ENCODE measurements at places on chromosomes 5 and 9. TPM values are rescaled to one million over a fixed set of nuclear protein-coding genes. Genes with fewer than 3 reads are reported as not detected.

Gene RAB24
- total RNA-seq, result 15.2 TPM

Gene AHRR
- 1.6 TPM for total RNA-seq

Gene FRRS1L
- total RNA-seq, result 132 TPM

Gene ARL14EPL
- not detected for total RNA-seq

Gene CENPK
- total RNA-seq, result 12.0 TPM

Gene MARCHF11
- total RNA-seq, result 12.9 TPM

Gene BRD8
- 47.3 TPM for total RNA-seq

Gene LCN2
- not detected for total RNA-seq

Gene CD74
- total RNA-seq, result 18.7 TPM

Gene C5orf58
- not detected for total RNA-seq

Gene FIBCD1
- total RNA-seq, result 2.1 TPM

Gene SPINK7
- total RNA-seq, result not detected

Gene SPINK13
- not detected for total RNA-seq

Gene TYRP1
- total RNA-seq, result 1.6 TPM

Gene ENDOG
- 19.8 TPM for total RNA-seq

Gene SPATA31A7
- not detected for total RNA-seq

Gene PCDHGB7
- total RNA-seq, result 18.2 TPM

Gene TNFSF15
- 0.23 TPM for total RNA-seq

Gene ENTREP1
- 7.8 TPM for total RNA-seq

Gene TMEM232
- 39.9 TPM for total RNA-seq

Gene ANKS6
- total RNA-seq, result 6.7 TPM

Gene QRFP
- not detected for total RNA-seq

Gene PCDHB10
- total RNA-seq, result 22.4 TPM

Gene FNIP1
- 47.7 TPM for total RNA-seq

Gene GABRP
- not detected for total RNA-seq

Gene HAND1
- not detected for total RNA-seq

Gene SLCO4C1
- total RNA-seq, result 0.92 TPM

Gene INSL6
- total RNA-seq, result not detected

Gene SLC31A2
- 4.8 TPM for total RNA-seq

Gene KIF3A
- 136 TPM for total RNA-seq

Gene DOCK8
- total RNA-seq, result 4.2 TPM
